Activated CD8-positive, alpha-beta T cell treated with anti-CD3 and anti-CD28 coated beads, Interleukin-2, amount 10 ng/mL, durations not matched to agents 7 days and 5 days (primary cell): ENCODE measurements at places on chromosomes 5 and 9.
A peak's percentile ranks its signal among the peaks of the same experiment; 100 is the strongest.

GRCh38 chr9:137172901-137173795, 1.3 kb upstream of the TMEM210 start:
- no peak overlapping the region for H3K4me3 ChIP-seq
- no peak for DNase-seq
- H3K27ac ChIP-seq: no peak overlapping the region
- peaks cover 3% of the 10 kb centered on the region for H3K4me1 ChIP-seq
- peaks cover 5% of the 10 kb centered on the region for H3K36me3 ChIP-seq

GRCh38 chr9:98164912-98165311, 27.5 kb downstream of the CORO2A start:
- H3K4me1 ChIP-seq: peaks cover 37% of the 10 kb centered on the region
- no peak overlapping the region for H3K27ac ChIP-seq
- H3K36me3 ChIP-seq: no peaks in the 10 kb centered on the region
- H3K27me3 ChIP-seq: no peaks in the 10 kb centered on the region

- peaks cover 62% of the 10 kb centered on the region for H3K4me1 ChIP-seq
- peak overlapping the region; percentile 95 for H3K27ac ChIP-seq
- peak; percentile 87 for DNase-seq
- peaks cover 19% of the 10 kb centered on the region for H3K36me3 ChIP-seq
Observed at GRCh38 chr5:10635257-10635866, 71.5 kb downstream of the ANKRD33B start.

- H3K27ac ChIP-seq: no peak overlapping the region
- H3K27me3 ChIP-seq: no peaks in the 10 kb centered on the region
- no peak overlapping the region for H3K4me3 ChIP-seq
- peaks cover 17% of the 10 kb centered on the region for H3K36me3 ChIP-seq
- H3K4me1 ChIP-seq: peaks cover 2% of the 10 kb centered on the region
- no peak for DNase-seq
Observed at GRCh38 chr5:178143901-178144300, 9.8 kb downstream of the NHP2 start.

- peaks cover 28% of the 10 kb centered on the region for H3K4me1 ChIP-seq
- no peak overlapping the region for H3K27ac ChIP-seq
- H3K27me3 ChIP-seq: no peaks in the 10 kb centered on the region
- no peak for DNase-seq
Observed at GRCh38 chr5:72301557-72301956, 18.5 kb downstream of the MRPS27 start.

- H3K36me3 ChIP-seq: no peaks in the 10 kb centered on the region
- DNase-seq: no peak
- no peak overlapping the region for H3K27ac ChIP-seq
- H3K4me1 ChIP-seq: no peaks in the 10 kb centered on the region
Observed at GRCh38 chr5:11335881-11336760, 568.1 kb downstream of the CTNND2 start.

DNA sequence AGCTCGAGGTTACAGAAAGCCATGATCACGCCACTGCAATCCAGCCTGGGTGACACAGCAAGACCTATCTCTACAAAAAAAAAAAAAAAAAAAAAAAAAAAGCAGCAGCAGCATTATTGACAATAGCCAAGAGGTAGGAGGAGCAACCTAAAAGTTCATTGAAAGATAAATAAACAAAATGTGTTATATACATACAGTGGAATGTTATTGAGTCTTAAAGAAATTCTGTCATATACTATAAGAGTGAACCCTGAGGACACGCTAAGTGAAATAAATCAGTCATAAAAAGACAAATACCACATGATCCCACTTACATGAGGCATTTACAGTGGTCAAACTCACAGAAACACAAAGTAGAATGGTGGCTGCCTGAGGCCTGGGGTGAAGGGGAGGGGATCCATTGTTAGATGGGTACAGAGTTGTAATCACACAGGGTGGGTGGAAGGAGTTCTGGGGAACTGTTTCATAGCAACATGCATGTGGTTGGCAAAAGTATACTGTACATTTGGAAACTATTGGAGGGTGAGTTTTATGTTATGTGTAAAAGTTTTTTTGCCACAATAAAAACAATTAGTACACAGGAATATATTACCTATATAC, 77.2 kb downstream of the MLLT3 start:
- no peak overlapping the region for H3K27ac ChIP-seq
- H3K4me1 ChIP-seq: peaks cover 35% of the 10 kb centered on the region
- peaks cover 60% of the 10 kb centered on the region for H3K36me3 ChIP-seq
- H3K4me3 ChIP-seq: no peak overlapping the region

- H3K27me3 ChIP-seq: peaks cover 17% of the 10 kb centered on the region
- H3K4me1 ChIP-seq: peaks cover 19% of the 10 kb centered on the region
- no peak overlapping the region for H3K27ac ChIP-seq
- H3K4me3 ChIP-seq: no peak overlapping the region
Observed at GRCh38 chr5:82655078-82655477, 376.9 kb upstream of the RPS23 start.
